HuH-7.5 (cell line): ENCODE measurements at places on chromosomes 12 and 14.

GRCh38 chr12:119624966-119625365 is 31.4 kb downstream of the TMEM233 start:
- DNase-seq: no peak

GRCh38 chr12:92912052-92912451 is 17.0 kb downstream of the EEA1 start:
- no peak for DNase-seq

DNA sequence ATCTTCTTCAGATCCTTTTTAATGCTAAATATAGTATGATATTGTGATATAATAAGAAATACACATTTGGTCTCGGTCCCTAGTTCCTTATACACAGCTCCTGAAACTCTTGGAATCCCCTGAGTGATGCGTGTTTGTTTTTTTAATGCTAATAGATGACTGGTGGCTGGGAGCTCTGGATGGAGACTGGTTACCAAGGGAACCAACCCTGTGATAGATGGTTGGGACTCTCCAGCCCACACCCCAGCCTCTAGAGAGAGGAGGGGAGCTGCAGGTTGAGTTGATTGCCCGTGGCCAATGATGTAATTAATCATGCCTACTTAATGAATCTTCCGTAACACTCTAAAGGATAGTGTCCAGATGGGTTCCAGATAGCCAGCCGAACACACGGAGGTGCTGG is 140.6 kb downstream of the FBXL14 start:
- no peak for DNase-seq

- DNase-seq: no peak
Observed at GRCh38 chr12:67523538-67523937, 125.0 kb upstream of the DYRK2 start.

DNA sequence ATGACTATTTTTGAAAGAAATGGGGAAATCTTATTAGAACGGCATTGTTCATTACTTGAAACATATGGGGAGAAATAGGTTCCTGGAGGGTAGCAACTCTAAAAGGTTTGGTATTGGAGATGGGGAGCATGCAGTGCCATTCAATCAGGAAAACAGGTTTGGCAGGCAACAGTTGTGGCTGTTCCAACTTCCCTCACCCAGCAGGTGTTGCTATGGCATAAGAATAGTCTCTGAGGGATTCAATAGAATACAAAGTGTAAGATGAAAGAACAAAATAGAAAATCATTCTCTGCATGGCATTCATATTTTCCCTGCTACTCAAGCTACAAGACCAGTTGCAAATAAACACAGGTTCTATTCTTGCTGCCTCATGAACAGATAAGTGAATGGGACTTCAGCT is 393.3 kb upstream of the RPL10L start:
- no peak for DNase-seq

DNA sequence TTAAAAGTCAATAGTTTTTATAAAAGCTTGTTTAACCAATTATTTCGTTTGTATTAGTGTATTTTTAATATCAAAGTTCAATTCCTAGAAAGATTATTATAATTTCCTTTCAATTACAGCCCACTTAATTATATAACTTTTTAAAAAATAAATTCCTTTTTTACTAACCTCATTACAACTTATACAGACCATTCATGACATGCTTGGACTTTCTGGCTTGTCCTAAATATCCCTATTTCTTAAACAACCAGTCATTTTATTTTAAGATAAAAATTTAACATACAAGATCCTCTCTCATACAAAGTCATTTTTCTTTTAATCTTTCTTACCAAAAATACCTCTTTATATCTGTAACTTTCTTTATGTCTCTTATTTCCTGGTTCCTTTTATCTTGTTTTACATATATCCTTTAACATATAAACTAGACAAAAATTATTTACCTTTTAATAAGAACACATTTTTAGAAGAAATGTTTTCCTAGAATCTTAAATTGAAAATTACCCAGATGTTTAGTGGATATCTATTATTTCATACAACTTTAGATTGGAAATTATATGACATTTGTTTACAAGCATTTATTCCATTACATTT is 10.4 kb upstream of the TMEM263 start:
- no peak for DNase-seq

DNA sequence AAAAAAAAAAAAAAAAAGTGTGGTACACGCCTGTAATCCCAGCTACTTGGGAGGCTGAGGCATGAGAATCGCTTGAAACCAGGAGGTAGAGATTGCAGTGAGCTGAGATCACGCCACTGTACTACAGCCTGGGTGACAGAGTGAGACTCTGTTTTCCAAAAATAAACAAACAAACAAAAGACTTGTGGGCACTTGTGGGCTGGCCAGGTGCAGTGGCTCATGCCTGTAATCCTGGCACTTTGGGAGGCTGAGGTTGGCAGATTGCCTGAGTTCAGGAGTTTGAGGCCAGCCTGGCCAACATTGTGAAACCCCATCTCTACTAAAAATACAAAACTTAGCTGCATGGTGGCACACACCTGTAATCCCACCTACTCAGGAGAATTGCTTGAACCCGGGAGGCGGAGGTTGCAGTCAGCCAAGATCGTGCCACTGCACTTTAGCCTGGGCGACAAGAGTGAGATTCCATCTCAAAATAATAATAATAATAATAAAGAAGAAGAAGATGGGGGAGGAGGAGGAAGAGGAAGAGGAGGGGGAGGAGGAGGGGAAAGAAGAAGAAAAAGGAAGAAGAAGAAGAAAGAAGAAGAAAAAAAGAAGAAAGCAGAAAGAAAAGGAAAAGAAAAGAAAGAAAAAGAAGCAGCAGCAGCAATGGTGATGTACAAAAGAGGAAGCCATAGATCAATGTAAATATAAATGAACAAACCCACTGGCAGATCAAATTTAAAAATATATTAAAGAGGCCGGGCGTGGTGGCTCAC is 27.9 kb upstream of the CCNT1 start:
- DNase-seq: no peak

- DNase-seq: no peak
Observed at GRCh38 chr12:92495108-92495507, 207.7 kb upstream of the PLEKHG7 start.

DNA sequence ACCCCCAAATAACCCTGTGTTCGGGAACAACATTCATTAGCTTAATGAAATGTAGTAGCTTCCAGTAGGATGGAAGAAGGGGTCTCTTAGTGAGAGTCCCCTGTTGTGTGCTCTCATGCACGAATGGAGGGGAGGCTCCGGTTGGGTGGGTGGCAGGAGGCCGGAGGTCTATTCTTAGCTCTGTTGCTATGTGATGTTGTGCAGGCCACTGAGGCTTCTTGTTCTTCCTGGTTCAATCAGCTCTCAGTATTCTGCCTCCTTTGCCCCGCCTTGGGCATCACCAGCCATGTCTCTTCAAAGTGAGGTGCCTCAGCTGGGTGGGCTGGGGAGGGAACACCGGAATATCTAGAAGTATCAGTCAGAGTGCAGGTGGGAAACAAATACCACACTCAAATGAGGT is 50.8 kb downstream of the KCNA1 start:
- DNase-seq: no peak

GRCh38 chr12:47813511-47814196 is 6.0 kb downstream of the HDAC7 start:
- DNase-seq: no peak

- no peak for DNase-seq
Observed at GRCh38 chr12:22881878-22882385, 257.0 kb downstream of the ETNK1 start.

DNA sequence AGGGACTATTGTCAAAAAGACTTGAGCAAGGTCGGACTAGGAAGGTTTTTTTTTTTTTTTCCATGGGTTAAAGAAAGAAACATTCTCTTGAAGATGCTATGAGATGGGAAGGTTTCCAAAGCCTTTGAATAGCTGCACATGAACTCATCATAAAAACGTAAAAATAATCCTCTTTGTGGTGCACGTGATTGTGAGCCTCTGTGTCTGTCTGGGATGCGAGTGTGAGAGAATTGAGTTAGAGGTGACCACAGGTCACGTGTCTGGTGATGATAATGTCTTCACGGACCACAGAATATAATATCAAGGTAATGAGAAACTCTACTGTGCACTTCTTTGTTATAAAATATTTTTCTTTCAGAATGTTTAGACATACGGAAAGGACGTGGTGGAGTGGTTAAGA is 24.3 kb upstream of the ADGRD1 start:
- DNase-seq: no peak

DNA sequence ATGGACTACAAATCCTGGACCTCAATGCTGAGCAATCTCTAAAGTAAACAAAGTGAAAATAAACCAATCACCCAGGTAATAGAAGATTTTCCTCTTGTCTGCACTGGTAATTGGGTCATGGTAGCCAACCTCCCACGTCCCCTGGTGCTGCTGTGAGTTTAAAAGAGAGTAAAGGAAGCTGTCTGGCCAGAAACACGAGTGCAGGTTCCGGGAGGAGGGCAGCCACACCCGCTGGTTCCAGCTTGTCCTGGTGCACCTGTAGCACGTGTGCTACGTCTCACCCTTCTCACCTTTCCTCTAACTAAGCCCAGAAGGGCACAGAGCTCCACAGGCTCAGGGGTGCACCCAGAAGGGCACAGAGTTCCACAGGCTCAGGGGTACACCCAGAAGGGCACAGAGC is 5.4 kb downstream of the CRACR2A start:
- no peak for DNase-seq

GRCh38 chr14:65200454-65200853 is 98.1 kb upstream of the MAX start:
- DNase-seq: no peak

DNA sequence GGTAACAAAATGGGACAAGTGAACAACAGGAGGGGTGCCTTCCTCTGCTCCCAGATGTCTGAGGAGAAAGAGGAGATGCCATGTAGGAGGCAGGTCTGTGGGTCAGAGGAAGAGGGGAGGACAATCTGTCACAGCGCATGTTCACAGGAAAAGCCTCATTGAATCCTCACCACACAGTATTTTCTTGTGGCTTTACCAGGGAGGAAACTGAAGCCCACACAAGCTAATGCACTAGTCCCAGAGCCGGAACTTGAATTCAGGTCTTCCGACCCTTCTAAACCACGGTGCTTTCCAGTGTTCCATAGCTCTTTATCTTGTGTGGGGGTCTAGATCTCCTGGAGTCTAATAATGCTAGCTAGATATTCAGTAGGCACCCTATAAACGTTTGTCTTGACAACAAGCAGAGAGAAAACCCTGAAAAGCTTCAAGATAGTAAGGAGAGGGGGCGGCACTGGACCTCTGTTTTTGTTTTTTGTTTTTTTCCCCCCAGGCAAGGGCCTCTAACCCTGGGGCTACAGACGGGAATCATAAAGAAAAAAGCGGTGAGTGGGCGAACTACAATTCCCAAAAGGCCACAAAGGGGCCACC is 371 bp upstream of the SHMT2 start:
- no peak for DNase-seq

DNA sequence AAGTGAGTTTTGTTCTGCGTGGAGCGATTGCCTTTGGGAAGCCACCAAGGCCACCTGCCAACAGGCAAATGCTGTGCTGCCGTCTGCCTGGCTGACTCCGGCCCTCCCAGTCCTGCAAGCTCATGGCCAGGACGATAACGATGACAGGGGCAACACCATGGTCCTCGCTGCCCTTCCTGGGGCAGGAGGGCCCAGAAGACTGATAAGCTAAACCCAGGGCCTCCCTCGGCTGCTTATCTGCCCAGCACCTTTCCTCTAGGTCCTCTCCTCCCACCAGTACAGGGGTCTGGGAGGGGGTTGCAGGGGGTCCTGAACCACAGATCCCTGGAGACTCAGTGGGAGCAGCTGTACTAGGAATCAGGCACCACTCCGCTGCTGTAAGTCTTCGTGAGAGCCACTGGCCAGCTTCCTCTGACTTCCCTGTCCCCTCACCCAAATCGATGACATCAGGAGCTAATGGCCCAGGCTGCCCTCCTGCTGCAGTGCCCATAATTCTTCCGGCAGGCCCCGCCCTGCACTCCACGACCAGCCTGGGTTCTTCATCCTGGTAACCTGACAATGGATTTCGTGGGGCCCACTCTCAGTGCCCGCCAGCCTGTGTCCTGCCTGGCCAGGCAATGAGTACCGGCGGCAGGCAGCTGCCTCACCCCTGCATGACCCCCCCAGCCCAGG is 5.1 kb downstream of the ANKRD9 start:
- no peak for DNase-seq
